ENCODE measurements at places on chromosomes 6 and 20. TPM values are rescaled to one million over a fixed set of nuclear protein-coding genes. Genes with fewer than 3 reads are reported as not detected.
A peak's percentile ranks its signal among the peaks of the same experiment; 100 is the strongest.

Gene SAMD5
- total RNA-seq = 1.5 TPM

Gene TCEA2
- total RNA-seq = 42.6 TPM

- no peak for DNase-seq
- H3K36me3 ChIP-seq = no peaks in the 10 kb centered on the region
- no peak overlapping the region for H3K27ac ChIP-seq
- H3K4me3 ChIP-seq = no peak overlapping the region
- H3K4me1 ChIP-seq = peaks cover 3% of the 10 kb centered on the region
Measured at GRCh38 chr6:20658516-20658915, 124.3 kb downstream of the CDKAL1 start.

DNA sequence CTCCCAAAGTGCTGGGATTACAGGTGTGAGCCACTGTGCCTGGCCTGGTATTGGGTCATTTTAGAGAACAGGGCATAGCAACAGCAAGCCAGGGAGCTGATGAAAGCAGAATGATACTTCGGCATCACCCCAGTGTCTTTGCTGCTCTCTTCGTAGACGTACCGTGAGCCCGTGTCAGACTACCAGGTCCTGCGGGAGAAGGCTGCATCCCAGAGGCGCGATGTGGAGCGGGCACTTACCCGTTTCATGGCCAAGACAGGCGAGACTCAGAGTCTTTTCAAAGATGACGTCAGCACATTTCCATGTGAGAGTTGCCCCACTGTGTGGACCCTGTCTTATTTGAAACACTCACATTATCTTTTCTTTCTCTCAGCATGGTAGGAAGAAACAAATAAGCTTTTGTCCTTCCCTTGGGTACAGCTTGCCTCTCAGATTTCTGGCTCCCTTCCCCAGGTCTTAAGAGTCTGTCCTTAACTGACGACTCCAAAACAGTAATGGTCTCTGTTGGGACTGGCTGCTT is 15.9 kb downstream of the TAF8 start:
- H3K4me3 ChIP-seq = no peak overlapping the region
- H3K27ac ChIP-seq = peak overlapping the region; percentile 89
- H3K36me3 ChIP-seq = peaks cover 18% of the 10 kb centered on the region
- no peaks in the 10 kb centered on the region for H3K27me3 ChIP-seq

- DNase-seq = no peak
- H3K27ac ChIP-seq = no peak overlapping the region
- H3K4me1 ChIP-seq = peaks cover 16% of the 10 kb centered on the region
- H3K36me3 ChIP-seq = no peaks in the 10 kb centered on the region
- no peaks in the 10 kb centered on the region for H3K27me3 ChIP-seq
Measured at GRCh38 chr6:29959467-29959866, 17.1 kb downstream of the HLA-A start.

Gene CDSN
- not detected for total RNA-seq

DNA sequence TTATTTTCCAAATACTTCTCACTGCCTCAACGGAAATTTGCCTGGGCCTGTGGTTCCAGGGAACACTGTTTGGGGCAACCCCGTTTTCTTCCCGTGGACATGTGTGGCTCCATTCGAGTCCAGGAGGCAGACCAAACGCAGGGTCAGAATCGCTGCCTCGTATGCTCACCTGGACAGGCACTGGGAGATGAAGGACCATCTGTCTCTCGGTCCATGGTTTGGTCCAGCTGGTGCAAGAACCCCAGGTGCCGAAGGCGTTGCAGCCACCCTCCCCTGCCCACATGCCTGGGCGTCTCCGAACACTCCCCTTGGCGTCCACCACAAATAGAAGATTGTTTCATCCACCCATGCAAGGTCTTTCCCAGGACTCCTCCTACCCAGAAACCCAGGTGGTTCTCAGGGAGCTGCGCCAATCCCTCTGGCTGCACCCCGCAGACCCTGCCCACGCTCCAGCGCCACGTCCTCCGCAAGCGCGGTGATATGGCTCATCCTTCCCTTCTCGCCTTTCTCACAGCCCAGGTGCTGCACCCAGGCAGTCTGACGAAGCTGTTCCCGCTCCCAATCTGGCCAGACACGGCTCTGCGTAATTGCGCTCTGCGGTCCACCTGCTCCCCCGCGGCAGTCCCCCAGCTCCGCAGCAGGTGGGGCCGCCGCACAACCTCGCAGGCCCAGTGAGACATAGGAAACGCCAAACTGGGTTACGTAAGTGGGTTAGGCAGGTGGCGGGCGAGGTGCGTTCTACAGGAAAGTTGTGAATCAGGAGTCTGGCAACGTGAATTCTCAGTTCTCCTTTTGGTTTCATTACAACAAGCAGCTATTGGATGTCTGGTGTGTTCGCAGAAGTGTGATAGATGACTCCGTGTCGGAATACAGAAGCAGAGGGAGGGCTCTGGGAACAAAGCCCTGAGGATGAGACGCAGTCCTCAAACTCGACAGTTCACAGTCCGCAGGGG is 146.2 kb upstream of the ECI2 start:
- H3K4me3 ChIP-seq = peak overlapping the region; percentile 49
- H3K27me3 ChIP-seq = no peaks in the 10 kb centered on the region
- DNase-seq = peak; percentile 44
- H3K36me3 ChIP-seq = no peaks in the 10 kb centered on the region
- H3K27ac ChIP-seq = no peak overlapping the region

GRCh38 chr6:148518511-148519156 is 176.0 kb downstream of the SASH1 start:
- no peaks in the 10 kb centered on the region for H3K36me3 ChIP-seq
- peak overlapping the region; percentile 8 for H3K27ac ChIP-seq
- no peak for DNase-seq
- H3K4me3 ChIP-seq = no peak overlapping the region

GRCh38 chr6:52288841-52289240 is 4.3 kb upstream of the MCM3 start:
- H3K36me3 ChIP-seq = no peaks in the 10 kb centered on the region
- no peak for DNase-seq
- H3K27ac ChIP-seq = no peak overlapping the region
- no peak overlapping the region for H3K4me3 ChIP-seq
- H3K27me3 ChIP-seq = no peaks in the 10 kb centered on the region

DNA sequence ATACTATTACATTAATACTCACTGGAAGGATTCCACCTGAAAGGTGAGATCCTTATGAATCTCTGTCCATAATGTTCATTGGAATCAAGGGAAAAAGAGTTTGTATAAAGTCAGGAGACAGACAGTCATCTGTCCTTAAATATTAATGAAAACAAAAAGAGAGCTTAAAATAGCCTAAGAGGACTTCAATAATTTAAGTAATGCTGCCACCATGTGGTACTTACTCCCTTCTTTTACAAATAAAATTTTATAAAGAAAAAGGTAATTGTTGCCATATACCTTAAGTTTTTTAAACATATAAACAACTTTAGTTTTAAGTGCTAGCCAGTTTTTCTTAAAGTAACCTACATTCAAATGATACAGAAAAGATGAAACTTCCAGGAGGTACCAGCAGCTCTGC is 5.1 kb downstream of the BLOC1S5 start:
- H3K4me3 ChIP-seq = no peak overlapping the region
- H3K36me3 ChIP-seq = no peaks in the 10 kb centered on the region
- no peaks in the 10 kb centered on the region for H3K27me3 ChIP-seq
- H3K4me1 ChIP-seq = peaks cover 6% of the 10 kb centered on the region
- no peak for DNase-seq
- peak overlapping the region; percentile 15 for H3K27ac ChIP-seq

- no peaks in the 10 kb centered on the region for H3K27me3 ChIP-seq
- no peaks in the 10 kb centered on the region for H3K4me1 ChIP-seq
- no peak for DNase-seq
- no peak overlapping the region for H3K27ac ChIP-seq
- no peak overlapping the region for H3K4me3 ChIP-seq
Measured at GRCh38 chr6:155108070-155108820, 113.1 kb downstream of the TIAM2 start.

DNA sequence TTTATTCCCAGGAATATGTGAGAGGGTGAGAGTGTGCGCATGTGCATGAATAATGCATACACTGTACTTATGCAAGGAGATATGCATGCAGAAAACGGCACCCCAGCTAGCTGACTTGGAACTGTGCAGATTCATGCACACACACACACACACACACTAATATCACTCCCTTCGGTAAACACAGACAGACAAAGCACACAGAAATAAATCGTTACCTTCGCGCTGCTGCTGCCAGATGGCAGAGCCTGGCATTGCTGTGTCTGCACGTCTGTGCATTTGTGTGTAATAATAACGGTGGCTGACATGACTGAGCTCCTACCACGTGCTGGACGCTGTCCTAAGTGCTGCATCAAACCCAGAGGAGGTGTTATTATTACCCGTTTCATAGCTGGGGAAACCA is 36.8 kb downstream of the PREX1 start:
- no peaks in the 10 kb centered on the region for H3K27me3 ChIP-seq
- no peaks in the 10 kb centered on the region for H3K36me3 ChIP-seq
- H3K27ac ChIP-seq = no peak overlapping the region
- H3K4me3 ChIP-seq = no peak overlapping the region
- H3K4me1 ChIP-seq = no peaks in the 10 kb centered on the region
- DNase-seq = no peak

DNA sequence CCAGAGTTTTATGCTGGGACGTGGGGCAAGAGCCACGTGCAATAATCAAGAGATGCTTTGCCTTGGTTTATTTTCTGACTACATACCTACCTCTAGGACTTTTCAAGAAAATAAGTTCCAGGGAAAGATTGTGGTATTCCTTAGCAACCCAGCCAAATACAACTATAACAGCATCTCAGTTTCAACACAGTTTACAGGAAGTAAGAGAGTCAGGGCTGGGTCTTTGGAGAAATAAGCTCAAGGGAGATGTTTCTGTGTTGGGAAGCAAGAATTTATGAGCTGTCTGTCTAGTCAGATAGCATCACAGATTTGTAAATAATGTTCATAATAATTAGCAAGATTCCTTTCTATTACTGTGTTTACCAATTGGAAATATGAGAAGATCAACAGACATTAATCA is 35.1 kb downstream of the MAP3K5 start:
- DNase-seq = no peak
- no peak overlapping the region for H3K27ac ChIP-seq
- H3K4me1 ChIP-seq = peaks cover 53% of the 10 kb centered on the region
- H3K27me3 ChIP-seq = no peaks in the 10 kb centered on the region

- H3K4me3 ChIP-seq = no peak overlapping the region
- no peak for DNase-seq
- no peak overlapping the region for H3K27ac ChIP-seq
- no peaks in the 10 kb centered on the region for H3K27me3 ChIP-seq
- no peaks in the 10 kb centered on the region for H3K4me1 ChIP-seq
- no peaks in the 10 kb centered on the region for H3K36me3 ChIP-seq
Measured at GRCh38 chr6:21751608-21752007, 158.1 kb downstream of the SOX4 start.

Gene CAGE1
- total RNA-seq = not detected

Gene GABBR1
- total RNA-seq = 16.7 TPM

Gene FAM83C
- total RNA-seq = not detected

DNA sequence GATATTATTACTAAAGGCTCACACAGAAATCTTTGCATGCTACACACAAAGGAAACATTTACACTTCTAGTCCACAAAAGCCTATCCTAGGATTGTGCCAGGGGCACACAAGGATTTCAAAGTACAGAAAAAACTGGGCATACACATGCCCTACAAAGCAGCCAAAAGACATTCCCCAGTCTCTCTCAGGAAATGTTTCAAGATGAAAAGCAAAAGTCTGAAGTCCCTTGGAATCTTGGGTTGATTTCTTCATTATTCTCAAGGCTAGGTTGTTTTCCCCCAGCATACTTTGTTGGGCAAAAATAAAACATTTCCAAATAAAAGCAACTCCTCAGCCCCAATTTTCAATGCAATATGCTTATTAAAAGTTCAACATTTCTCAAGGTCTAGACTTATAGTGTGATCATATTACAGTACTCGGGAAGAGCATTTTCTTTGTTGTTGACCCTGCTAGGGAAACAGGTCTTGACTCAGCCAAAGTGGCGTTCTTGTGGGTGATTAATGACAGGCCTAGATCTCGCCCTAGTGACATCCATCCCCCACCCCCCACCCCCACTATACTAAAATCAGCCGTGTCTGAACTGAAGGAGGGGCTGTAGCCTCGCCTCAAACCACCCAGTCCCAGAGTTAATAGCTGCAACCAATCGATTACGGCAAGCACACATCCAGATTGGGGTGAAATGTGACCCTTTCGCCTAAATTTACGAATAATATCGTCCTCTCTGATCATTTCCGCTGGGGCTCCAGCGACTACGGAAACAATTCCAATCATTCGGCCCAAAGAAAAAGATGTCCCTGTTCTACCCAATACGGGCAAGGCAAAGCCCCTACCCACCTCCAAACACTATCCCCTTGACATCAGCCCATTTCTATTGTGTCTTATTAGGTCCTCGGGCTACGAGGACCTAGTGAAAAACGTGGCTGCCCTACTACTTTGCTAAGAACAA is 1.4 kb downstream of the AKIRIN2 start:
- H3K4me1 ChIP-seq = no peaks in the 10 kb centered on the region
- DNase-seq = no peak
- no peaks in the 10 kb centered on the region for H3K36me3 ChIP-seq
- H3K27me3 ChIP-seq = no peaks in the 10 kb centered on the region
- H3K27ac ChIP-seq = peak overlapping the region; percentile 95

- DNase-seq = no peak
- H3K4me1 ChIP-seq = no peaks in the 10 kb centered on the region
- H3K27ac ChIP-seq = no peak overlapping the region
- no peak overlapping the region for H3K4me3 ChIP-seq
- no peaks in the 10 kb centered on the region for H3K36me3 ChIP-seq
Measured at GRCh38 chr6:224350-224749, 67.9 kb upstream of the DUSP22 start.

DNA sequence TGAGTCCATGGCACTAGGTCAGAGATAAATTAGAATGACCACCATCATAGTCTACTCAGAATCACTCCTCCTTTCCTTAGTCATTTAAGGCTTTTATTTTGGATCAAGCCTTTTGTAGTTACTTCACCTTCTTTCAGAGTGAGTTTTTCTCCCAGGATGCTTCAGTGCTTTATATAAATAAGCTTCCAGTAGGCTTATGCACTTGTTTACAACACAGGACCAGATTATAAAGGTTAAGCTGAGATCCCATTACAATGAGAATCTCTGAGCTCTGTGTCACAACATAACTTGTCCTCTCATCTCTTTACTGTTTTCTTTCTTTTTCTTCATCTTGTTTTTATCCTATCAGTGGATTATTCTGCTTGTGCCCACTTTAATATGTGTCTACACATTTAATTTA is 47.9 kb downstream of the CEP57L1 start:
- H3K27ac ChIP-seq = no peak overlapping the region
- peaks cover 23% of the 10 kb centered on the region for H3K36me3 ChIP-seq
- no peak overlapping the region for H3K4me3 ChIP-seq

DNA sequence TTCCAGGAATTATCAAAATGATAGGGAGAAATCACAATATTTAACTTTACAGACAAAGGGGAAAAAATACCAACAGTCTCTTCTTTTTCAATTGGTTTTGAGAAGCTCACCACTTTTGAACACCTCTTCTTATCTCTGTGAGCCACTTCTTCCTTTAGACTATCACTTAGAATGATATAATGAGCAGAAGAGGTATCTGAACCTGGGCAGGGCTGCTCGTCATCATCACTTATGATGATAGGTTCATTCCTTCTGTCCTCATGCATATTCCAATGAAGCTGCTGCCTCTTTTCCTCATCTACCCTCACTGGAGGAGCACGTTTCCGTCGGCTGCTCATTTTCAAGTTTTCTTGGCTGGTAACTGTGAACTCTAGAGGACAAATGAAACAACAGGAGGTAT is 9.2 kb downstream of the SHPRH start:
- DNase-seq = no peak
- H3K4me3 ChIP-seq = no peak overlapping the region
- no peak overlapping the region for H3K27ac ChIP-seq
- peaks cover 51% of the 10 kb centered on the region for H3K36me3 ChIP-seq

Gene PBOV1
- total RNA-seq = not detected

Gene C20orf144
- total RNA-seq = not detected

Gene HAO1
- total RNA-seq = not detected

Gene CDH4
- 0.54 TPM for total RNA-seq
